KG1 (cell line): ENCODE measurements at places on chromosomes 12 and 14.

DNA sequence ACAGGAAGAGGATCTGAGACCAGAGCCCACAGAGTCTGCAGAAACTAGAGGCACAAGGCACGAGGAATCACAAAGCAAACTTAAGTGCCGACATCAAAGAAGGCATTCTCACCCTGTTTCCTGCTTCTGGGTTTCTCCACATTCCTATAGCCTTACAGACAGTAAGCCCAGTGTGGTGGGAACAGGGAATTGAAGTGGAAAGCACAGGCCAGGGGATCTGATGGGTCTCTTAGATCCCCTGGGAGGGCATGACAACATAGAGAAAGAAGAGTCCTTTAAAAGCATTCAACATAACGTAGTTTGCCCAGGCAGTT lies 75.6 kb upstream of the FRMD6 start:
- no peak for DNase-seq

- no peak for DNase-seq
Measured at GRCh38 chr14:96239711-96240141, 16.3 kb upstream of the BDKRB1 start.

DNA sequence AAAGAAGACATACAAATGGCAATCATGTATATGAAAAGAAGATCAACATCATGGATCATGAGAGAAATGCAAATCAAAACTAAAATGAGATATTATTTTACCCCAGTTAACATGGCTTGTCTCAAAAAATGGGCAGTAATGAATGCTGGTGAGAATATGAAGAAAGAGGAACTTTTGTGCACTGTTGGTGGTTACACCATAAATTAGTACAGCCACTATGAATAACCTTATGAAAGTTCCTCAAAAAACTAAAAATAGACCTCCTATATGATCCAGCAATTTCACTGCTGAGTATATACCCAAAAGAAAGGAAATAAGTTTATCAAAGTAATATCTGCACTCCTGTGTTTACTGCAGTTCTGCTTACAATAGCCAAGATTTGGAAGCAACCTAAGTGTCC lies 151.7 kb downstream of the PDZRN4 start:
- DNase-seq = peak; percentile 28

DNA sequence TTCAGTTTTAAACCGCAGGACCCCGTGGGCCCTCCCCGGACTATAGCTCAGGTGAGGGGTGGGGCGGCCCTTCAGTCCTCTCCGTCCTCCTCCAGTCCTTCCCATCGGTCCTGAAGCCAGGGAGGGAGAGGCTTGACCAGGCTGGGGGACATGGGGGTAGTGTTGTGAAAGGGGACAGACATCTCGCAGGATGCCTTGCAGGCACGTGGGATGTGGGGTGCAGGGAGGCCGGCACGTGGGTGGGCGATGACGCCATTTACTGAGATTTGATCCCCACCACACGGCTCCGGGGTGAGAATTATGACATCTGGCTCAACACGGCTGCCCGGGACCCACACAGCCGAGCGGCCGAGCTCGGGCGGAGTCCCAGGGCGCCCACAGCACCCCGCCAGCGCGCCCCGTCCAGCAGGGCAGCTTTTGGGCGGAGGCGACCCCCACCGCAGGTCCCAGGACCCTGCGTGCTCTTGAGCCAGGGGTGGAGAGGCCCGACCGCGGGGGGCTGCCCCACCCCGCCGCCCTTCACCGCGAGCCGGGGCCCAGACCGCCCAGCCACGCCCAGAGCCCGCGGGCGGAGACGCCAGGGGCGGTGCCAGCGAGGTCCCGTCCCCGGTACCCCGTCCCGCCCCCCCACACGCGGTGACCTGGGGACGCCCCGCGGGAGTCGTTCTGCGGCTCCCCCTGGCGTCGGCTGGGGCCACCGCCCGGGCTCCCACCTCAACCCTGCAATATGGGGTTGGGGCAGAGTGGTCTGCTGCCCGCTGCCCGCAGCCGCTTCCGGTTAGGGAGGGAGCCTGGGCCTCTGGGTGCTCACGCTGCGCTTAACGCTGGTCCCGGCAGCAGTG lies 3.3 kb upstream of the EXOC3L4 start:
- no peak for DNase-seq

DNA sequence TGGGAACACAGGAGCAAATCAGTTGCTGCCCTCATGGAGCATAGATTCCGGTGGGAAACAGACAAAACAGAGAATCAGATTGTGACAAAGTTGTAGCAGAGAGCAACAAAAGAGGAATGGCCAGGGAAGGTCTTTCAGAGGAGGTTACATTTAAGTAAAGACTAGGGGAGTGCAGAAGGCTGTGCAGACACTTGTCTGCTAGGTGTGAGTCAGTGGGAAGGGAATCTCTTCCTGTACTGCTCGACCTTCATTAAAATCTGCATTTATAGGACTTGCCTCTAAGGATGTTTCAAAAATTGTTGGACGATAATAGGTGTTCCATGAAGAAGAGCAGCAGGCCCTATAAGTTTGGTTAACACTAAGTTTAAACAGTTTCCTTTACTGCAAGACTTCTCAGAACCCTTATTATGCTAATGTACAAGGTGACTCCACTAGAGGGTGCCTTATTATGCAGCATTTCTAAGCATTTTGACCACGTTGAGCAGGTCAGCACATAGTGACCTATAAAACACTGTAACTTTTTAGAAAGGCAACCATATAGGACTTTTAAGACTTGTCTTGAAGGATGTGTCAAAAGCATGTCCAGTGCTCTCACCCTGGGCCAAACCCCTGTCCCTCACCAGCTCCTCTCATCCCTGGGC lies 91.8 kb upstream of the RIC8B start:
- DNase-seq = no peak

DNA sequence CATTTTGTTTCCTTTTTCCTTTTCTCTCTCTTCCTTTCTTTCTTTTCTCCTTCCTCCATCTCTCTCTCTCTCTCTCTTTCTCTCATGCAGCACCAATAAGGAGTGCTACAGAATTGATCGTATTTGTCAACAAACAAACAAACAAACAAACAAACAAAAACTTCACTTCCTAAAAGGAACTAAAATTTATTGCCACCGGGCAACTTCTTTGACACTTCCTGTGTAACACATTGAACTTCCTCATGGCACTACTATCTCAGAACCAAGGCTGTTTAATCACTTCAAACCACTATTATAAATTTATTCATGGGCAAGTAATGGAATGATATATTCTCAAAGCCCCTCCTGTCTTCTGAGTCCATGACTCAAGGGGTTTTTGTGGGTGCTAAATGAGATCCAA lies 51.3 kb downstream of the SERPINA3 start:
- no peak for DNase-seq

DNA sequence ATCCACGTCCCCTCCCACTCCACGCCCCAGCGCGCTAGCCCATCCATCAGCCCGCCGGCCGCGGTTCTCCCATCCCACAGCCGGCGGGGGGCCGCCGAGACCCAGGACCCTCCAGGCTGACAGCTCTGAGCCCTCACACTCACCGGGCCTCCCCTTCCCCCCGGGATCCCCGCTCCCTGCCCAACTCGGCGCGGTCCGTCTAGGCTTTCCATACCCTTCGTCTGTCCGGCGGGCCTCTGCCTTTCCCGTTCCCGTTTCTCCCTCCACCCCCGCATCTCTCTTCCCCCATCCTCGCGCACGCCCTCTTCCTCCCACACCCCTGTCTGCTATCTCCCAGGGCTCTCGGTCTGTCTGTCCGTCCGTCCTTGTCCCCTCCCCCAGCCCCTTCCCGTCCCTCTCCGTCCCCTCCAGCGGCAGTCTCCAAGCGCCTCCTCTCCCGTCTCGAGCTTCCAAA lies 726 bp downstream of the ZFHX2 start:
- no peak for DNase-seq

DNA sequence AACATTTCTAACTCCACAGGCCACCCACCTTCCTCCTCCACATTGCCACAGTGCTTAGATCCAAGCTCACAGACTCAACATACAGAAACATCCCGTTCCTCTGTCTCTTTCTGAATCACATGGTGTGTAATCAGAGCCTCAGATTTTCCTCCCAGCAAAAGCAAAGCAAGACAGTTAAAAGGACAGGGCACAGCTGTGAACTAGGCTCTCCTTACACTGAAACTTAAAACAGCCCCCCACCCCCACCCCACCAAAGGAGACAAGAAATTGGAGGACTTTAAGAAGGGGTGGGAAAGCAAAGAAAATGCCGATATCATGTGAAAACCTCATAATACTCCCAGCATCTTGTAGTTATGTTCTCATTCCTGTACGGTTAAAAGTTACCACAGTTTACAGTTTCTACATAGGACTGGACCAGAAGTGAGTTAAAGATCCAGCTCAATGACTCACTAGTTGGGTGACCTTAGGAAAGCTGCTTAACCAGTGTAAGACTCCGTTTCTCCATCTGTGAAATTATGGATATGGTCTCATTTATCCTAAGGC lies 4.8 kb downstream of the YBX3 start:
- DNase-seq = no peak

- DNase-seq = no peak
Measured at GRCh38 chr12:127881371-127882140, 385.4 kb upstream of the TMEM132C start.

DNA sequence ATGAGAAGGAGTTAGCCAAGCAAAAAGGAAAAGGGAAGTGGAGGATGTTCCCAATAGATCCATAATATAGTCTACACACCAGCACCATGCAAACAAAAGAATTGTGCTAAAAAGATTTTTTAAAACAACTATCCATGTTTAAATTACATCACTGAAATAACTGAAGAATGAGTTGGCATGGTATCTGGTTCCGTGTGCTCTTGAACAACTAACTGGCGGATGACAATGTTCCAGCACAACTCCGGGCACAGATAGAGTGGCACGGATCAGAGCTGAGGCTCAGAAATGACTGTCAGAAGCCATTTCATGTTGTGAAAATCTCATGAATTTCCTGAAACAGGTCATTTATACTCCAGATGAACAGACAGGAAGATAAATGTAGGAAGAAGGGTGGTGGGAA lies 153.1 kb downstream of the HMGA2 start:
- no peak for DNase-seq

GRCh38 chr12:94116191-94116590 lies 32.2 kb upstream of the PLXNC1 start:
- DNase-seq = no peak

DNA sequence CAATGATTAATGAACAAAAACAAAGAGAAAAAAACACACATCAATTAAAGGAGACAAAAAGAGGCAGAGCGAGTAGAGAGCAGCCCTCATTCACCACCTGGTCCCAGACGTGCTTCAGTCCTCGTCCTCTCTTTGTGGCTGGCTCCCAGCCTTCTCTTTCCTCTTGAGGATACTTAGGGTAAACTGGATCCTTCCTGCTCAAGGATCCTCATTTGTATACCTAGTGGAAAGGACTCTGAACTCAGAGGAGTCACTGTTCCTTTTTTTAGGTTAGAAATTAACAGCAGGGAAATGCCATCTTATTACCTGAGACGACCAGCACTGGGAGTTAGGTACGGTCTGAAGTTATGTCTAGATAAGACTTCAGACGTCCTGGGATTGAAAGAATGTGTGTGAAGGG lies 9.7 kb downstream of the MLEC start:
- DNase-seq = no peak

GRCh38 chr14:91830777-91831176 lies 36.6 kb downstream of the TC2N start:
- DNase-seq = no peak

DNA sequence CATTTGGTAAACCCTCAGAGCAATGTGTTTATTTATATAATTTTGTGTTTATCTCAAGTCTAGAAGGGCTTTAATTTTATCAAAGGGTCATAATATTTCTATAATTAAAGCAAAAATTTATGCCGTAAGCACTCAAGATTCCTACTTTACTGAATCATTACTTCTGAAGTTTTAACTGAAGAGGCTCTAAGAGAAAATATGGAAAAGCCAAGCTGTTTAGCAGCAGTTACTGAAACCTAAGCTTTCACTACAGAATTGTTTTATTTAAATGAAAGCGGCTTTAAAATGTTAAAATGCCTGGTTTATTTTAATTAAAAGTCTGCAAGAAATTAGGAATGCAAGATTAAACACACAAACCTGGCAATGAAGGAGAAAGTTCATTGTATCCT lies 73.9 kb upstream of the BBS10 start:
- DNase-seq = no peak

GRCh38 chr12:105920161-105920684 lies 218.5 kb downstream of the NUAK1 start:
- no peak for DNase-seq

GRCh38 chr12:56260380-56260779 lies 2.2 kb upstream of the ANKRD52 start:
- DNase-seq = no peak

DNA sequence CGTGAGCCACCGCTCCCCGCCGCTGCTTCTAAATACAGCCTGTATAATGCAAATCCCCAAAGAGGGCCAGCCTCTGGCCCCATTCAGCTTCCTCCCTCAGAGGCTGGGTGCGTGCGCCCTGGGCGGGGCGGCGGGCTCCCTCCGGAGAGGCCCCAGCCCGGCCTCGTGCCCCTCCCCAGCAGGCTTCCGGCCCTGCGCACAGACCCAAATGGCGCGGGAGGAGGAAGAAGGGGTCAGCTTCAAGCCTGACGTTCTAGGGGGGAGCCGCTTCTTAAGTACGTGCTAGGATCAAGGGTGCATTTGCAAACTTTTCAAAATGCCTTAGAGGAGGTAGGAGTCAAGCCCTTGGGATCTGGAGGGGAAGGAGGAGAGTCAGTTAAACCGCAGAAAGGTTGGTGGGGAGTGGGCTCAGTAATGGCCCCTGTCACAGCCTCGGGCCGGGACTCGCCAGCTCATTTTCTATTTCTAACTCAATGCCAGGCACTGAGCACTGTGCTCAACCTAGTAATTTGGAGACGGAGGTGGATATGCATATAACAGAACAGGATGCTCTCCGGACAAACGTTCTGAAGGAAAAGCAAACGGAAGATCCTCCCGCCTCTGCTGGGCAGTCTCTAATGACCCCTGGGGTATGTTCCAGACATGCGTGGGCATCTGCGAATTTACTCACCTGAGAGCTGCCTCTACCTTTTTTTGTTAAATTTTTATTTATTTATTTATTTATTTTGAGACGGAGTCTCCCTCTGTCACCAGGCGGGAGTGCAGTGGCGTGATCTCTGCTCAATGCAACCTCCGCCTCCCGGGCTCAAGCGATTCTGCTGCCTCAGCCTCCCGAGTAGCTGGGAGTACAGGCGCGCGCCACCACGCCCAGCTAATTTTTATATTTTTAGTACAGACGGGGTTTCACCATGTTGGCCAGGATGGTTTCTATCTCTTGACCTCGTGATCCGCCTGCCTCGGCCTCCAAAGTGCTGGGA lies 32.3 kb downstream of the NINJ2 start:
- peak; percentile 53 for DNase-seq

- no peak for DNase-seq
Measured at GRCh38 chr12:27583057-27583797, 59.2 kb downstream of the PPFIBP1 start.
